Liver (tissue), 10 donors: ENCODE measurements at places on chromosomes 11 and 22.

- DNase-seq, result no peak
Observed at GRCh38 chr11:43975629-43976028, 33.2 kb downstream of the C11orf96 start.

GRCh38 chr22:21000207-21000986 lies 1.5 kb downstream of the THAP7 start:
- no peak for DNase-seq

DNA sequence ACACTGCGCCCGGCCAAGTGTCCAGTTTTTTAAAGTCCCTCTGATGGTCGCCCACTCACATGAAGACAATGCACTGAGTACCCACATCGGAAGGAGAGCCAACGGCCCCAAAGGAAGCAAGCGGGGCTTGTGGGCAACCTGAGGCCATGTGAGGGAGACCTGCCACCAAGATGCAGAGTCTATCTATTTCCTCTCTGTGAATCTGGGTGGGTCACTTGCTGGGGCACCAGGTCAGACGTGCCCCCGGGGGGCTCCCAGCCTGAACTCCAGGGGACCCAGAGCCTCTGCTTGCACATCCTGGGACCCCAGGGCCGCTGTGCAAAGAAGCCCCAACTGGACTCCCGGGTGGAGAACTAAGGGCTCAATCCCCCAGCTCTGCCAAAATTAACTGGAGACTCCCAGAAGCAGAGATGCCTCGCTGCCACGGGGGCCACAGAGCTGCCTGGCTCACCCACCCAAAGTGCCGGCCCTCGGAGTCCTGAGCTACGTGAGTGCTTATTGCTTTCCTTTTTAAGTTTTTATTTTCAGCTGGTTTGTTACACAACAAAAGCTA lies 106.4 kb downstream of the BRD1 start:
- no peak for DNase-seq

DNA sequence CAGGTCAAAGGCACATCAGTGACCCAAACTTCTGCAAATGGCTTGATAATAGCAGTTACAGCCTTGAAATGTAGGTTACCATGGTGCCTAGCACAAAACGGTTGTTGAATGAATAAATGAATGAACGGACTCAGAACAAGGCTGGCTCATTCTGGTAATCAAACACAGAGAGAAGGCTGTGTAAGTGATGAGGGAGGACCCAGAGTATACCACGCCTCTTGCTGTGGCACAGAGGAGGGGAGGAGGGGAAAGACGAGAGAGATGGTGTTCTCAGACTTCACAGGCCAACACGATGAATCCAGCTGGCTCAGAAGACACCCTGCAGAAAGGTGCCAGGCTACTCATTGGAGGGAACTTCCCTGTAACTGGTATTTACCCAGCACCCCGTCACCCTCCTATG lies 38.3 kb downstream of the PC start:
- no peak for DNase-seq

DNA sequence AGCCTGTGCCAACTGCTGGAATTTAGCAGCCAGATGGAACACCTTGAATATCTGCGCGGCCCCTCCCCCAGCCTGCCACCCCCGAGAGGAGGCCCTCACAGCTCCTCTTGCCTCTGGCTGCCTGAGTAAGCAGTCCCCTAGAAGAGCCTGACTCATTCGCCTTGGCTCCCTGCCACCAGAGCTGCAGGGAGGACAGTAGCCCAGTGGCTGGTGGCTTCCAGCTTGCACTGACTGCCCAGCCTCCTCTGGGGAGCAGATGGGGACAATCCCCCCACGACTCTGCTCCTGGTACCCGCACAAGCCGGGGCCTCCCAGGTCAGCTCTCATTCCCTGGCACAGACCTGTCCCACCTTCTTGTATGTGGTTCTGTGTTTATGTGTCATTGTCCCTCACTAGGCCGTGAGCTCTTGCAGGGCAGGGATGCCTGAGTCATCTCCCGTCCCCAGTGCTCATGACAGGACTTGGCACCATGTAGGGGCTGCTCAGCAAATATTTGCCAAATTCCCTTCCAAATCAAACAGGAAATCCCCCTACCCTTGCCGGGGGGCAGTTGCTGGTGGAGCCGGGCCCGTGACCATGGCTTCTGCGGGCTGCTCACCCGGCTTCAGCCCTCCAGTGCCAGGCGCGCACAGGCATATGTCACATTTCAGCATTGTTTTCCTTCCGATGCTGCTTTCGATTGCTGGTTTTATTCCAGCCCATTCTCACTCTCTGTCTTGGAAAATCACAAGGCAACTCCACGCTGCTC lies 43.6 kb downstream of the CACNG2 start:
- DNase-seq, result peak; percentile 61

GRCh38 chr11:124745835-124746620 lies 6.0 kb downstream of the VSIG2 start:
- DNase-seq, result no peak

- no peak for DNase-seq
Observed at GRCh38 chr11:64880240-64881001, 2.0 kb upstream of the EHD1 start.

- no peak for DNase-seq
Observed at GRCh38 chr11:44674809-44675208, 52.0 kb upstream of the TSPAN18 start.

DNA sequence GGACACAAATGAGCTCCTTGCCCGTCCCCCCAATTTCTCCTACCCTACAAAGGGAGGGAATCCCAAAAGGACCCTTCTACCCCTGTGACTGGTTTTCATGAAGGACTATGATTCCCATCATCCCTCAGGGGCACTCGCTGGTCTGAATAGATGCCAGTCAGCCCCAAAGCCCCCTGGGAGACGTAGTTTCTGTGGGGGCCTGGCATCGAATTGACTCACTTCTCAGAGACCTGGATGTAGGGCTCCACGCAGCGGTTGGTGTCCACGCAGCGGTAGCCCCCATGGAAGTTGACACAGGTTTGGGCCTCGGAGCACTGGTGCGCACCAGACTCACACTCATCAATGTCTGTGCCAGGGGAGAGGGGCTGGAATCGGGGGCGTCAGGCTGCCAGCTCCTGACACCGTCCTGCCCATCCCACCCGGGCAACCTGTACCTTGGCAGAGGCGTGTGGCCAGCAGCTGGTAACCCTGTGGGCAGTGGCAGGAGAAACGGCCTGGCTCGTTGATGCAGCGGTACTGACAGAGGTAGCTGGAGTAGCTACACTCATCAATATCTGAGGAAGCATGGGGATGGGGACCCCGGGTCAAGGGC lies 4.4 kb downstream of the EFEMP2 start:
- DNase-seq, result no peak

DNA sequence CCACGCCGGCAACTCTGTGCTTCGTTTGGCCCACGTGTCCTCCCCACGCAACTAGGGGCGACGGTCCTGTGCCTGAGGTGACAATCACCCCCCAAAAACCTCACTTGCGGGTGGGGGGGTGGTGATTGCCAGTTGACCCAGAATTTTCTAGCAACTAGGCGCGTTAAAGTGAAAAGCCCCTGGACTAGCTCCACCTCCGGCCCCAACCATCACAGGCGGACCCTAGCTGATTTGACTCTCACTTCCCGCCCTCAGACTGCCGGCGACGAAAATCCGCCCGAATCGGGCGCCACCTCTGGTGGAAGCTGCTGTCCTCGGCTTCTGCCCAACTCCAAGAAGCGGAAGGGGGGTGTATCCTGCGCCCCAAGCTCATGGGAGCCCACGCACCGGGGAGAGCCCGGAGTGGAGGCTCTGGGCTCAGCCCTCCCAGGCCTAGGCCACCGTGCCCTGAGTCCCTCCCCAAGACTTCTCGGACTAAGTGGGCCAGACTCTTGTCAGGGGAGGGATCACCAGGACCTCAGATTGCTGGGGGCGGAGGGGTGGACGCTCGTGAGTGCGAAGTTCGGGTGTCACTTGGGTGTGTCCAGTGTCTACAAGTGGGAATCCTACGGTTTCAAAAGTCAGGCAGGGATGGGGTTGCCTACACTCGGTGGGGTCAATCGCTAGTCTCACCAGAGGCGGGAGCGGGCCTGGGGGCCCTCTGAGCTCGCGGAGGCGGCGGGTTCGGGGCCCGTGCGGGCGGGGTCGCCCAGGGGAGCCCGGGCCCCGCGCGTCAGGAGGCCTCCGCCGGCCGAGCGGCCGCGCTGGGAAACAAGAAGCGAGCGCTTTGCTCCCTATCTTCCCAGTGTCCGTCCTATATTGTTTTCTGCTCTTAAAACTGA lies 12.3 kb downstream of the PAX6 start:
- peak; percentile 34 for DNase-seq

DNA sequence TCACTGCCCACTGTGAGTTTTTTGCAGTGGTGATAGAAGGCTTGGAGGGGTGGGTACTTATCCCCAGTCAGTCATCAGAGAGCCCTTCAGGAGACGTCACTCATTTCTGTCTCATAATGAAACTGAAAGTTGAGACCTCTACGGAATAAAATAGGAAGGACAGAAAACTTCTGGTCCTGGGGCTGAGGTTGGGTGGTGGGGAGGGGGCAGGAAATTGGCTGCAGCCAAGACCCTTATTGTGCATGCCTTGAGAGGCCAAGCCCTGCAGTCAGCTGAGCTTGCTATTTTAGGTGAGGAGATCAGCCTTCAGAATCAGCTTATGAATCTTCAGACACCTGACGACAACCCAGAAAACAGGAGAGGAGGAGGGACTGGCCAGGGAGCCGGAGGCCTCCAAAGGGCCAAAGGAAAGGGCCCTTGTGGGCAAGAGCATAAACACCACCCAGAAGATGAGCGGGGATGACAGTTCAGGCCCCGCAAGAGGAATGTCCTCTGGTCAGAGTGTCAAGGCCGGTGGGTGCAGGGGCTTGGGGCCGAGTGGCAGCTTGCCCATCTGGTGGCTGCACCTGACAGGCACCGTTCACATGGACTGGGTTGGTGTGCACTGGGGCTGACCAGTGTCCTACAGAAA lies 17.9 kb upstream of the ADA2 start:
- no peak for DNase-seq

- no peak for DNase-seq
Observed at GRCh38 chr11:3049430-3050243, 7.6 kb downstream of the CARS1 start.

DNA sequence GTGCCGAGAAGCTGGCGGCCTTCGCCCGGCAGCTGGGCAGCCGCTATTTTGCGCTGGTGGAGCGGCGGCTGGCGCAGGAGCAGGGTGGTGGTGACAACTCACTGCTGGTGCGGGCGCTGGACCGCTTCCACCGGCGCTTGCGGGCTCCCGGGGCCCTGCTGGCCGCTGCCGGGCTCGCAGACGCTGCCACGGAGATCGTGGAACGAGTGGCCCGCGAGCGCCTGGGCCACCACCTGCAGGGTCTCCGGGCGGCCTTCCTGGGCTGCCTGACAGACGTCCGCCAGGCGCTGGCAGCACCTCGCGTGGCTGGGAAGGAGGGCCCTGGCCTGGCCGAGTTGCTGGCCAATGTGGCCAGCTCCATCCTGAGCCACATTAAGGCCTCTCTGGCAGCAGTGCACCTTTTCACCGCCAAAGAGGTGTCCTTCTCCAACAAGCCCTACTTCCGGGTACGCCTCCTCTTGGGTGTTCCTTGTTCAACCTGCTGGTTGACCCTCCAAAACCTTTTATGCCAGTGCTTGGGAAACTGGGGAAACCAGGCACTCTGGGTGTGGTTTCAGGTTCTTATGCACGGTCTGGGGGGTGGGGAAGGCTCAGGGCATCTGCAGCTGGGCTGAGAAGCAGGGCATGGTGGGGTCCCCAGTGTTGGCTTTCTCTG lies 3.1 kb upstream of the TM7SF2 start:
- DNase-seq, result no peak

- DNase-seq, result no peak
Observed at GRCh38 chr11:45385844-45386243, 99.7 kb upstream of the SYT13 start.

GRCh38 chr11:33742249-33742851 lies 6.1 kb upstream of the CD59 start:
- no peak for DNase-seq

DNA sequence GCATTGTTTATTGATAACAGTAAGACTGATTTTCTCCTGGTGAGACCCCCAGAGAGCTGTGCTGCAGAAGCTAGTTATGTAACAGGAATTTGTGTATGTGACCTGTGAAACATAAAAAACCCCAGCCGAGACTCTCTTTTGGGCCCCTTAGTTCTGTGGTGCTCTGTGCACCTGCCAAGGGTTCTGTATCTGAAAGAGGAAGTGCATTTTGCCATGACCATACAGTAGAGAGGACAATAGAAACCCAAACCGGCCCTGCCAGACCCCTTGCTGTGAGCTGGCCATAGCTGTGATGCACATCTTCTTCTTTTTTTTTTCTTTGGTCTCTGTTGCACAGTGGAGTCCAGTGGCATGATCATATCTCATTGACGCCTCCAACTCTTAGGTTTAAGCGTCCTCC lies 31.4 kb upstream of the APOL5 start:
- no peak for DNase-seq

DNA sequence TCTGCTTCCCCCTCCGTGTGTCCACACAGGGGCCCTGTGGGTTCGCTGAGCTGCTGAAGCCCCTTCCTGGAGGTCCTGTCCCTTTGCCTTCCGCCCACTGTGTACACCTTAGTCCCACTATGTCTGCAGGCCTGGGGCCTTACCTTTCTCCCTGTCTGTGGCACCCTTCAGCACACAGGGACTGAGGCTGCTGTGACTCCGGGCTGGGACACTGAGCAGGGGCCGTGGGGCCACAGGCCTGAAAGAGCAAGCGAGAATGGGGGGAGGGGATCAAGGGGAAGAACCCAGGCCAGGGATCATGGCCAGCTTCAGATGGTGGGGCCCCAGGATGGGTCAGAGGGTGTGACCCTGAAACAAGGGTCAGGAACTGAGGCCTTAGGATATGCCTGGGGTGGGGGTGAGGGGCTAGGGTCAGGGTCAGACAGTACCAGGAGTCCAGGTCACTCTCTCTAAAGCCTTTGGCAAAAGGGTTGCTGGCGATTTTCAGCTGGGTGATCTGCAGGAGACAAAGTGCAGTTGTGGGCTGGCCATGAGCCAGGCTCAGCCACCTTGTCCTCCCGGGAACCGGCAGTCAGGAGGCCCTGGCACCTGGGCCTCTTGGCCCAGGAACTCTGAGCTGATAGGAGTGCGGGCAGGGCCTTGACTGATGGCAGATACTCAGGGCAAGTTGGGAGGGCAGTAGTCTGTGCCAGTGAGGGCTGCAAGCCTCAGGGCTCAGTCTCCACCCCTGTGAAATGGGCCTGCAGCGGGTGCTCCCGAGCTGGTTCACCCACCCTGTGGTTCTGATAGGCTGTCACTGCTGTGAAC lies 2.6 kb upstream of the NUDT8 start:
- DNase-seq, result peak; percentile 61

DNA sequence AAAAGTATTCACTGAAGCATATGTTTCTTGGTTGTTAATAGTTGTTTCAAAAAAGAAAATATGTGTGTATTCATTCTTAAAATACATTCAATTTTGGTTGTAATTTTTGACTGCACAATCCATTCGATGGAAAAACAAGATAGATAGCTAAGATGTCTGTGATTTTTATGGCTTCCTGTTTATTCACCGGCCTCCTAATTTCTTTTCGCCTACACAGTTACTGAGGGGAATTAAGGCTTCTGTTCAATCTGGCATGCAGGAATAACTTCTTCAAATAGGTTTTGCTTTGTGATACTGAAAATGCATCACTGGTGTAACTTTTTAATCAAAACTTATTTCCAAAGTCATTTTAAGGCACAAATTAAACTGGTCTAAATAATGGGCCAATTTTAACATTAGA lies 290.8 kb upstream of the ARHGAP42 start:
- DNase-seq, result no peak

GRCh38 chr11:94909371-94909820 lies 64.0 kb downstream of the CWC15 start:
- no peak for DNase-seq
